ENCODE measurements at places on chromosomes 4 and X. TPM values are rescaled to one million over a fixed set of nuclear protein-coding genes. Genes with fewer than 3 reads are reported as not detected.

Gene SPANXB1
- not detected for polyA plus RNA-seq

Gene DUSP21
- polyA plus RNA-seq, result not detected

Gene SPRY1
- 12.5 TPM for polyA plus RNA-seq

Gene C1QTNF7
- polyA plus RNA-seq, result not detected

Gene FDCSP
- not detected for polyA plus RNA-seq

Gene TXLNG
- 4.8 TPM for polyA plus RNA-seq

Gene NOX1
- not detected for polyA plus RNA-seq

Gene PWWP3B
- polyA plus RNA-seq, result not detected

Gene BRS3
- not detected for polyA plus RNA-seq

Gene ACE2
- not detected for polyA plus RNA-seq

Gene GABRE
- 33.4 TPM for polyA plus RNA-seq

Gene AREG
- polyA plus RNA-seq, result 0.11 TPM

Gene CAPN6
- not detected for polyA plus RNA-seq

Gene SHOX
- not detected for polyA plus RNA-seq

Gene USP17L25
- polyA plus RNA-seq, result not detected

Gene CSAG1
- not detected for polyA plus RNA-seq

Gene ZNF157
- polyA plus RNA-seq, result not detected

Gene PDE6B
- 0.77 TPM for polyA plus RNA-seq

Gene JCHAIN
- polyA plus RNA-seq, result not detected

Gene IQCM
- polyA plus RNA-seq, result not detected

Gene TRPC3
- polyA plus RNA-seq, result not detected

Gene MAPK10
- polyA plus RNA-seq, result 0.06 TPM

Gene HERC6
- 1.9 TPM for polyA plus RNA-seq

Gene TXK
- not detected for polyA plus RNA-seq

Data from endothelial cell of umbilical vein (primary cell).